Right cardiac atrium (tissue), 5 donors: ENCODE measurements at places on chromosomes 11 and 22. TPM values are rescaled to one million over a fixed set of nuclear protein-coding genes. Genes with fewer than 3 reads are reported as not detected.

DNA sequence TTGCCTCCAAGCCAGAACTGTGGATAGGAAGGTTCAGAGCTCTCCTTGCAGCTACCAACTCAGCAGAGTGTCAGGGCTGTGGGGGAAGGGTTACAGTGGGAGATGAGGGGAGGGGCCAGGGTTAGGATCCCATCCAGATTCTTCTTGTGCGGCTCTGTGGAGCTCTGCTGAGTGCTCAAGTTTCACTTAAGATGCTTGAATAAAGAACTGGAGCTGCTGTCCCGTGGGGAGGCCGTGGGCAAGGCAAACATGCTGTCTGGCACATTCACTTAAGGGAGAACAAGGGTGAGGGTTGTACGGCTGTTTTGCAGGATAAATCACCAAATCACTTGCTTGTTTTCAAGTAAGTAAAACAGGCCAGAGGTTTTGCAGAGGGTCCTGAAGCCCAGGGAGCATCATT, 197.1 kb downstream of the FAM76B start:
- peak; percentile 74 for DNase-seq

GRCh38 chr22:35842954-35843353, 125.3 kb downstream of the APOL5 start:
- no peak for DNase-seq

Gene ARFGAP2
- 39.8 TPM for polyA plus RNA-seq

Gene MTA2
- polyA plus RNA-seq, result 24.1 TPM

DNA sequence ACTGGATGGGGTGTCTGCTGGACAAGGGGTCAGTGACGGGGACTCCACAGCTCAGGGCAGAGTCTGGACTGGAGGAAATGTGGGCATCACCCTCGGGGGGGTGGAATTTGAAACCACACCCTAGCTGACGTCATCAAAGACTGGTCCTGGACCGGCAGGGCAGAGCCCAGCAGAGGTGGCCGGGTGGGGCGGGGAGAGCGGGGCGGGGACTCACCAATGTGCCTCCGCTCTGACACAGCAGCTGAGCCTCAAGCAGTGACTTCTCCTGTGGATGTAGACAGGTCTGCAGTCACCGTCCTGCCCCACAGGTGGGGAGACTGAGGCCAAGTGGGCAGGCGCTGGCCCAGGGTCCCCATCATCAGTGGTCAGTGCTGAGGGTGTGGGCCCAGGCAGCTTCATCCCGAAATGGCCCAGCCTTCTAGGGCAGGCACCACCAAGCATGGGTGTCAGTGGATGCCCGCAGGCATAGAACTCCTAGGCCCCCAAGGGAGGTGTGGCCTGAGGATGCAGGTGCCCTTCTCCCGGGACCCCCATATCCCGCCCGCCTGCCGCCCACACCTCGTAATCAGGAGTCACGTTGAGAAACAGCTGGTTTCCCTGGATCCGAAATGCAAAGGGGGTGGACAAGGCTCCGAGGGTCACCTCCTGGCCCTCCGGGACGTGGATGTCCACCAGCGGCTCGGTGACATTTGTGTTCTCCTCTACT, 603 bp downstream of the CDHR5 start:
- no peak for DNase-seq

DNA sequence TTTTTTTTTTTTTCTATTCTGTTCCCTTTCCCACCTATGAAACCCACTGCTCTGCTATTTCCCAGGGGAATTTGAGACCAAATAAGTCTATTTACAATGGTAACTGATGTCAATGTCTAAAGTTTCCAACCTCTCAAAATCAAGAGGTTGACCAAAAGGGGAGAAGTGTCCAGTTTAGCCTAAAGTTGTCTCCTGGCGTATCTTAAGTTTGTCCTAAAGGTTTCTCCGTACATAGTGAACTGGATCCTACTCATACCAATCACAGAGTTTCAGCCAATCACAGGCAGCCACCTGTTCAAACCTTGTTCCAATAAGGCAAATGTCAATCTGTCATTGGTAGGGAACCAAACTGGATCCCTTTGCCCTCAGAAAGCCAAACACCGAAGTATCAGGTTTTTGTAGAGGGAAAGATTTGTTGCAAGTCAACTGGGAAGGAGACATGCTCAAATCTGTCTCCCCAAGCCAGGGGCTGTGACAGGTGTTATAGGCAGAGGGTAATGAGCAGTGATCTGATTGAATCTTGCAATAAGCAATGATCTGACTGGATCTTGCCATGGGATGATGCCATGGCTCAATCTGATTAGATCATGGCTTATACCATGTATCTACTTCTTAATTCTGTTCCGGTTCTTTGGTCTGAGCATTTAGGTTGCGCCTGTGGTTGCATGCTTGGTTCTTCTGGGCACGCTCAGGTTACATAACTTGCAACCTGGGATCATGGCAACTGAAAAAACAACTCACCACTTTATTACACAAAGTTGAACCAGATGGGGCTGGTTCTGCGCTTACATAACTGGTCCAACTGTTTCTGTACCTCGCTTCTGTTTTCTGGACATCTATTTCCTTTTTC, 1.1 kb upstream of the VPS37C start:
- DNase-seq, result peak; percentile 37

DNA sequence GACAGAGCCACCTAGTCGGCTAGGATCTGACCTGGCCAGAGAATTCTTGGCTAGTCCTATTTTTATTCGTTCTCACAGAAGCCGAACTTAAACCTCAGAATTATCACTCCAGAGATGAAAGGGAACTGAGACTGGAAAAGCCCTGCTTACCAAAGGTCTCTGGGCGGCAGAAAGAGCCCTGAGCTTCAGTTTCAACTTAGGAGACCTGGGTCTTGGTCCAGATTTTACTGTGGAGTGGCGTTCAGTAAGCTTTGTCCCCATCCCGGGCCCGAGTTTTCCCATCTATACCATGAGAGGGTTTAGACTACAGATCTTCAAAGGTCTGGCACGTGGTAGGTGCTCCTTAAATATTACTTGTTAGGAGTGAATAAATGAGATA, 516 bp downstream of the NEU3 start:
- no peak for DNase-seq

- no peak for DNase-seq
Measured at GRCh38 chr22:24532075-24532474, 22.9 kb downstream of the GUCD1 start.

Gene TMEM191B
- polyA plus RNA-seq, result 0.27 TPM

Gene HBG1
- polyA plus RNA-seq, result not detected

Gene GCAT
- polyA plus RNA-seq, result 19.5 TPM

Gene FBXO3
- 27.3 TPM for polyA plus RNA-seq

Gene MRGPRX4
- not detected for polyA plus RNA-seq

Gene SLC25A18
- 2.0 TPM for polyA plus RNA-seq

DNA sequence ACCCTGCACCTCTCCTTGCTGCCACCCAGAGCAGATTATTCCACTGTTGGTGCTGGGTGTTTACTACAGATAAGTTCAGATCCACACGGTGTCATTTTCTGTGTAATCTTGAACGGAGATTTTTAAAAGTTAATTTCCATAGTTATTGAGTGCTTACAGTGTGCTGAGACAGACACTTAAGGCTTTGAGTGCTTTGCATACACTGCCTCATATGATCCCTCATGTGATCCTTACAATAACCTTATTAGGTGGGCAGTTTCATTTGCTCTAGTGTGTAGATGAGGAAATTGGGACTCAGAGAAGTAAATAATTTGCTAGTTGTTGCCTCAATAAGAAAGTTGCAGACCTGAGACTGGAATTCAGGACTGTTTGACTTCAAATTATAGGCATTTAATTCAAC, 32.3 kb upstream of the ME3 start:
- DNase-seq, result no peak

DNA sequence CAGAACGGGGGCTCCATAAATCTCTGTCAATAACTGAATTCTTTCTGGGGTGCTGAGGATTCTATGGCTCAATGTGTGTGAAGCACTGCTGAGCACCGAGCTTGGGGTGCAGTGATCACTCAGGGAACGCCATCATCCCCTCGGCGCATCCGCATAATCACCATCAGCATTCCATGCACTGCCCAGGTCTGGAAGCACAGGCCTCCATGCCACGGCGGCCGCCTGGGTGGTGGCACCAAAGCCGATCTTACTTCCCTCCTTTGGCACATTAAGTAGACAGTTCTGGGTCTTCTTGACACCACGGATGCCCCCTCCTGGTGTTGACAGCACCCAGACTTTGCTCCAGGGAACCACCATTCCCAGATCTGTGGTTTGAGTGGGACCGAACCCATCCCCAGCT, 15.6 kb downstream of the LTO1 start:
- no peak for DNase-seq

DNA sequence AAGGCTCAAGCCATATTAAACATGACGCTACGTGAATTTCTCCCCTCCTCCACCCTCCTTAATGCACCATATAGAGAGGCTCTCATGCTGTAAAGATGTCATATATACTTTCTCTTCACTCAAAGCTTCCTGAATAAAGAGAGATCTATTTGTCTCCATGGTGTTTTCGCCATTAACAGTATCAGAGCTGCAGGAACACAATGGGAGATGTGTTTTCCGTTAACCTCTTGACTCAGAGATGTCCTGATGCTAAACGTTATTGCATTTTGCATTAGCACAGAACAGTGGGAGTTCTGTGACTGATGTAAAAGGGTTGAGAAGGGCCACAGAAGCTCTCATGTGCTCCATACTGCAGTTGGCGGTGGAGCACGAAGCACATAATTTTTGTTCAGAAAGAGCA, 25.7 kb upstream of the BLID start:
- DNase-seq, result no peak

Gene ASPHD2
- 0.05 TPM for polyA plus RNA-seq

- peak; percentile 23 for DNase-seq
Measured at GRCh38 chr11:297586-298405, 1.5 kb downstream of the IFITM5 start.
